ENCODE measurements at places on chromosomes 2 and 18.

DNA sequence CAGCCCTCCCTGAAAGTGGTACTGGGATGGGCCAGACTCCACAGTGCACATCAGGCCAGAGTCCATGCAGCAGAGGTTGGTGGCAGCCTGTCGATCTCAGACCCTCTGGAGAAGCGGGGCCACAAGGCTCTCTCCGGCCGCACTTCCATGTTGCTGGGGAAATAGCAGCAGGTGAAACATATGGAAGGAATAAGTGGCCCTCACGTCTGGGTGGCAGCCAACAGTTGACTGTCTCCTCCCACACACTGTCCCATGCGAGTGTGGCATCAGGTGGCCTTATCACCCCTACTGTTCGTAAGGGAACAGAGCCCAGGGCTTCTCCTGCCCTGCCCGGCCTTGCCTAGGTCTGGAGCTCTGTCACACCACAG is 58.1 kb upstream of the FOSL2 start:
- no peak for DNase-seq
- H3K27me3 ChIP-seq = no peaks in the 10 kb centered on the region
- no peaks in the 10 kb centered on the region for H3K4me1 ChIP-seq
- H3K4me3 ChIP-seq = no peak overlapping the region
- H3K36me3 ChIP-seq = no peaks in the 10 kb centered on the region

DNA sequence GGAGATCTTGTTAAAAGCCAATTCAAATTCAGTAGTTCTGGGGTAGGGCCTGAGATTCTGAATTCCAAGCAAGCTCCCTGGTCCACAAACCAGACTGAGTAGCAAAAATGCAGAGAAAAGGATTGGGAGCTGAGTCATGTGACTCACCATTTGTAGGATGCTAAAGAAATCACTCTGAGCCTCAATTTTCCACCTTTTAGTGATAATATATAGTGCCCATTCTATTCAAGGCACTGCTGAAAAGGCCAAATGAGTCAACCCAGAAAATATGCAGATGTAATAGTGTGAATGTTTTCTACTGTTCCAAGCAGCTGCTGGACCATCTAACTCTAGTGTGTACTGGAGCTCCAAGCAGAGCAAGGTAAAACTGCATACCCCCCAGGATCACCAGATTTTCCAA is 47.2 kb downstream of the SLC14A2 start:
- no peaks in the 10 kb centered on the region for H3K27me3 ChIP-seq
- peaks cover 37% of the 10 kb centered on the region for H3K4me1 ChIP-seq
- H3K27ac ChIP-seq = no peak overlapping the region
- H3K4me3 ChIP-seq = no peak overlapping the region

DNA sequence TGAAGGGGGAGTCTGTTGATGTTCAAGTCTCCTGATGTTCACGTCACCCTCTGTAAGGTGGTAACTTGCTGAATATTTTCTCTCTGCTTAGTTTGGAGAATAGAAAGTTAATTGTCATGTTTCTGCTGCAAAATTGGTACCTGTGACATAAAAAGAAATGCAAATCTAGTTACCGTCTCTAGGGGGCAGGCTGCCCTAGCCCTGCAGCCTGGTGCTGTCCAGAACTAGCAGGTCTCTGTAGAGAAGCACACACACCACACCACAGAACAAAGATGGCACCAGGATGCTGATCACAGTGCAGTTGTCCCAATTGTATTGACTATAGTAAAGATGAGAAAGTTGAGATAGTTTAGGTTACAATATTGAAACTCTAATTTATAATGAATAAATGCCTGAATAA is 47.0 kb downstream of the SLC9A4 start:
- no peak overlapping the region for H3K4me3 ChIP-seq
- H3K27me3 ChIP-seq = no peaks in the 10 kb centered on the region
- H3K4me1 ChIP-seq = no peaks in the 10 kb centered on the region

DNA sequence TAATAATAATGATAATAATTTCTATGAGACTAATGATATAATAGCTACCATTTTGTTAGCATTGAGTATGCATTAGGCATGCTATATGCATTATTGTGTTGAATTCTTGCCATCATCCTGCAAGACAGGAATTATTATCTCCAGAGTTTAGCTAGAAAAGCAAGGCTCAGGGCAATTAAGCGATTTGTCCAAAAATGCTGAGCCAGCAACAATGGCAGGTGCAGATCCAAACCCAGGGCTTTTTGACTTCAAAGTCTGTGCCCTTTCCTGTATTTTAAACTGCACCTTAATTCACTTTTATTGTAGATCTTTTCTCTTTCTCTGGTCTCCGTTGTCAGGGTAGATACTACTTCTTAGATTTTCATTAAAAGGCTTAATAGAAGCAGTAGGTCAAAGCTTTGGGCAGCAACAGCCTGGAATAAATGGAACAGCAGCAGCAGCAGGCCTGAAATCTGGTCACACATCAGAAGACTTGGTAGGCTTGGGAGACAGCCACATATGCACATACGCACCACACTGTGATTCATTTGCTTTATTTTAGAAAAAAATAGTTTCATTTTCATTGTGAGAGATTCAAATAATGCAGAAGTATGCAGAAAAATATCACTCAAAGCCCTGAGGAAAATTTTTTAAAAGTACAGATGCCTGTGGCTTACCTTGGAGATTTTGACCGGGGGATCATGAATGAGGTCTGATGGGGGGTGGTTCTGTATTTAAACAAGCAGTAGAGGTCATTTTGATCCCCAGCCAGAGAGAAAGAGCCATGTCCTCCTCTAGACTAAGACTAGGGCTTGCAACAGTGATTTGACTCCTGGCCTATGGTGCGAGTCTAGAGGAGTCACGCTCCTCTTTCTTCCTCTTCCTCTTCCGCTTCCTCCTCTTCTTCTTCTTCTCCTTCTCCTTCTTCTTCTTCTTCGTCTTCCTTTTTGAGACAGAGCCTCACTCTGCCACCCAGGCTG is 455.7 kb downstream of the TSN start:
- no peak for DNase-seq
- no peaks in the 10 kb centered on the region for H3K27me3 ChIP-seq
- H3K36me3 ChIP-seq = no peaks in the 10 kb centered on the region
- no peak overlapping the region for H3K27ac ChIP-seq

DNA sequence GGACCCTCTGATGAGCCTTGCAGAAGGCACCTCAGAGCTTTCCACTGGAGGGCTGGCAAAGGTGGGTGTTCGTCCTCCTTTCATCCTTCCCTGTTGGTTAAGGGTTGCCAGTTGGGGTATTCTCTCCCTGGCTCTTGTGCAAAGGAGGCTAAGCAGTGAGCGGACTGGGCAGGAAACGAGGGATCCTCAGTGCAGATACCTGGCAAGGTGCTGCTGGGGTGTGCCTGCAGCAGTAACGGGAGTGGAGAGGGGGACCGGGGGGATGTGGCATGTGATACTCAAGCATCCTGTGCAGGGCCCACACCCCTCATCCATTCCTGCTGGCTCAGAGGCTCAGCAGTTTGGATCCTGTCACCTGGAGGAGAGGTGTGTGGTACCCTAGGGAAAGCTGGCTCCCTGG is 4.2 kb upstream of the ADCY3 start:
- no peak overlapping the region for H3K4me3 ChIP-seq
- no peaks in the 10 kb centered on the region for H3K27me3 ChIP-seq
- peaks cover 24% of the 10 kb centered on the region for H3K4me1 ChIP-seq
- no peak overlapping the region for H3K27ac ChIP-seq
- H3K36me3 ChIP-seq = no peaks in the 10 kb centered on the region
